Esophagus squamous epithelium (tissue), 5 donors: ENCODE measurements at places on chromosomes 13 and 19.

DNA sequence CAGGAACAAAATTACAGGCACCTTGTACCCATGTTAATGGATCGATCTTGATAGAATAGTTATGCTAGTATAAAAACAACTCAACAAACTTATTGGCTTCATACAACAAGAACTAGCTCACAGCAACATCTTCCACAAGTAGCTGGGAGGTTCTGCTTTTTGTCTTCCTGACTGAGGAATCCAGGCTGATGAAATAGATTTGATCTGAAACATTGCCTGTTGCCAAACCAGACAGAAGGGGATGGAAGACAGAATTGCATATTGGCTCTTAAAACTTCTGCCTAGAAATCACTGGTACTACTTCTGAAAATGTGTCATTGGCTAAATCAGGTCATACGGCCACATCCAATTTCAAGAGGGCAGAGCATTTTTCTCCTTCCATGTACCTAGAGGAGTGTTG, 267.3 kb downstream of the RFC3 start:
- no peak for DNase-seq

DNA sequence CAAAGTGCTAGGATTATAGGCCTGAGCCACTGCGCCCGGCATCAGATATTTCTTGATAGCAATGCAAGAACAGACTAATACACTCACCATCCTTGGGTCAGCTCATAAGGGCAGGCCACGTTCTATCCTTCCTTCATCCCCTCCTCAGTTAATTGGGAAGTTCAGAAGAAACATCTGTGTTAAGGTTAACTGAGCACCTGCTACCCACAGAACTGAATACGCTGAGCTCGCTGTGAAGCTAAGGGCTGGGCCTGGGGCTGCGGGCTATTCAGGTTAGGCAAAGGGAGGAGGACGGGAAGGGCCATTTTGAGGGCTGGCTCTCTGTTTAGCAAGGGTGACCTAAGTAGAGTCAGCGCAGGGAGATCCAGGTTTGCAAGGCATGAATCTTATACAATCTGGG, 43.0 kb upstream of the UQCRFS1 start:
- DNase-seq, result no peak

GRCh38 chr13:40002016-40002415, 346.6 kb downstream of the COG6 start:
- DNase-seq, result no peak

- no peak for DNase-seq
Observed at GRCh38 chr13:101942038-101942437, 459.8 kb downstream of the FGF14 start.

DNA sequence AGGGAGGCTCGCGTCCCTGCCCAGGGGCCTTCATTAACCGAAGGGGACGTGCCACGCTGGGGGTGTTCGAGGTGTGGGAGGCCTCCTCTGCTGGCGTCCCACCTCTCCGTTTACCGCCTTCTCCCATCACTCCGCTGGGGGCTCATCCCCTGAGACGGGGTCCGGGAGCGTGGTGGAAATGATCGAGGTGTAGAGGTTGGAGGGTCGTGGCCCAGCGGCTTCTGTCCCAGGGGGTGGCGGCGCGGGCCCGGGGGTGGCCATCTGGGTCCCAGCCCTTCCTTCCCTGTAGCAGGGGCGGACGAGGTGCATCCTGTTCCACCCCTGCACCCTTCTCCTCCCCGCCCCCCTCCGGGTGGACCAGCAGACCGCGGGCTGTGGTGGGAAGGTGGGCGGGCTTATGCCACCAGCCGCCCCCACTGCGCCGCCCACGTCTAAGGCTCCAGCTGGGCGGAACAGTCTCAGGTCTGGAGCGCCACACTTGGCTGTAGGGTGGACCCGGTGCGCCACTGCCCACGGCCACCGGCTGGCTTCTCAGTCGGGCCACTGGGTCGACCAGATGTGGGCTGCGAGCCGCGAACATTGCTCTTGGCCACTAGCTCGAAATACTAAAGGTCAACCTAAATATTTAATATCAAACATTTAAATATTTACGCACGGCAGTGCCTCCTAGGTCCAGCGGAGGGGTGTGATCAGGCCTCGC, 69.5 kb downstream of the ZNF723 start:
- no peak for DNase-seq
